M059J (cell line): ENCODE measurements at places on chromosomes 12 and 14. TPM values are rescaled to one million over a fixed set of nuclear protein-coding genes. Genes with fewer than 3 reads are reported as not detected.

PGF gene
- total RNA-seq: 9.3 and 11.7 TPM in 2 replicates

TPPP2 gene
- not detected in 2 replicates for total RNA-seq

MANSC1 gene
- 6.6 and 10.3 TPM in 2 replicates for total RNA-seq

- no peak for DNase-seq
Measured at GRCh38 chr14:75993567-75994041, 8.0 kb downstream of the IFT43 start.

- DNase-seq: no peak
Measured at GRCh38 chr12:68170726-68171125, 11.2 kb upstream of the IFNG start.

GRCh38 chr12:15318841-15319240 lies 3.5 kb upstream of the PTPRO start:
- no peak for DNase-seq
